ENCODE measurements at places on chromosomes 2 and 18. TPM values are rescaled to one million over a fixed set of nuclear protein-coding genes. Genes with fewer than 3 reads are reported as not detected.

DNA sequence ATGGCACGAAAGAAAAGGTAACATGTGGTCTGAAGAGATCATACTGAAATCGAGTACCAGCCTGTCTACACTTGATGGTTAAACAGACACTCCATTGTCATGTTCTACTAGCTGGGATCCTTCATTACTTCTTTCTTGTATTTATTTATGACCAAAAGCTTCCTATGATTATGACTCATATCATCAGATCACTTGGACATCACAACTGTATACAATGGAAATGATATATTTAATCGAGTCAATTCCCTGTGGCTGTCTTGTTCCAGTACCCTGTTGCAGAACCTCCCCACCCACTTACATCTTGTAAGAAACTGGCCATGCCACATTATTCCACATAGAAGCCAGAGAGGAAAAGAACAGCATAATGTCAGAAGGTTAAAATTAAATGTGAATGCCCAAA is 358.9 kb downstream of the ZEB2 start:
- H3K4me1 ChIP-seq: no peaks in the 10 kb centered on the region
- H3K36me3 ChIP-seq: no peaks in the 10 kb centered on the region

GRCh38 chr2:36812196-36812595 is 115.7 kb downstream of the VIT start:
- no peaks in the 10 kb centered on the region for H3K36me3 ChIP-seq
- no peak overlapping the region for H3K27ac ChIP-seq
- no peaks in the 10 kb centered on the region for H3K27me3 ChIP-seq
- H3K4me1 ChIP-seq: no peaks in the 10 kb centered on the region

DNA sequence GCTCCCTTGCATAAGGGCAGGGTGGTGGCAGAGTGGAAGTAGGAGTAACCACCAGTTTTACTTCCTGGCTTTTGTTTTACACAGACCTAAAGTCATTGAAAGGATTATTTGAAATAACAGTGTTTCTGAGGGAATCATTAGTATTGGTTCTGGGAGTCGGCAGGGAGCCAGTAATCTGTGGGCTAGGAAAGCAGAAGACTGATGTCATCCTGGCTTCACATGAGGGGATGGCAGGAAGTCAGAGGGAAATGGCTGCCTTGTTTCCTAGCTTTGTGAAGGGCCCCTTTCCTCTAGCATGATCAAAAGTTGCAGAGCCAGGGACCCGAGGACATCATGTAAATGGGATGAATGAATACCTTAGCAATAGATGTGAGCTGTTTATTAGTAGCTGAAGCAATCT is 792.6 kb downstream of the CPS1 start:
- H3K27me3 ChIP-seq: no peaks in the 10 kb centered on the region
- H3K4me3 ChIP-seq: no peak overlapping the region
- no peak overlapping the region for H3K27ac ChIP-seq
- DNase-seq: no peak
- H3K36me3 ChIP-seq: no peaks in the 10 kb centered on the region
- no peaks in the 10 kb centered on the region for H3K4me1 ChIP-seq

DNA sequence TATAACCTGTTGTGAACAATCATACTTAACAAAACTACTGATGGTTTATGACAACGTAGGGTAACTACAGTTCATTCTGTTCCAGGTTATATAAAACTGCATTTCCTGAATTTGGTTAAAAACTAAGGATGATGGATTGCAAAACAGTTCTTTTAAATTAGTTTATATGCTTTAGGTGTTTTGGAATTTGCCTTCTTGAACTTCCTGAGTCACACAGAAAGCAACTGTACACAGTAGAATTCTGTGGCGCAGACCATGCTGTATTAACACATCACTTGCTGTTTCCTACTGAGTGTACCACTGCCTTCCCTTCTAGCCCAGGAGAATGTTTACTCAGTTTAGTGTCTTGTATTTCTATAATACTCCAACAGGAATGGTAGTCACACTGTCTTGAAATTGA is 19.4 kb downstream of the ITGB1BP1 start:
- H3K4me1 ChIP-seq: no peaks in the 10 kb centered on the region
- H3K4me3 ChIP-seq: no peak overlapping the region
- no peak overlapping the region for H3K27ac ChIP-seq

GRCh38 chr2:121089166-121089510 is 195.9 kb downstream of the TFCP2L1 start:
- no peaks in the 10 kb centered on the region for H3K36me3 ChIP-seq
- no peak overlapping the region for H3K27ac ChIP-seq
- no peak for DNase-seq

GRCh38 chr2:200619279-200619678 is 33.5 kb downstream of the AOX1 start:
- no peaks in the 10 kb centered on the region for H3K27me3 ChIP-seq
- no peak overlapping the region for H3K27ac ChIP-seq
- no peak overlapping the region for H3K4me3 ChIP-seq
- no peaks in the 10 kb centered on the region for H3K4me1 ChIP-seq
- no peak for DNase-seq
- H3K36me3 ChIP-seq: no peaks in the 10 kb centered on the region

DNA sequence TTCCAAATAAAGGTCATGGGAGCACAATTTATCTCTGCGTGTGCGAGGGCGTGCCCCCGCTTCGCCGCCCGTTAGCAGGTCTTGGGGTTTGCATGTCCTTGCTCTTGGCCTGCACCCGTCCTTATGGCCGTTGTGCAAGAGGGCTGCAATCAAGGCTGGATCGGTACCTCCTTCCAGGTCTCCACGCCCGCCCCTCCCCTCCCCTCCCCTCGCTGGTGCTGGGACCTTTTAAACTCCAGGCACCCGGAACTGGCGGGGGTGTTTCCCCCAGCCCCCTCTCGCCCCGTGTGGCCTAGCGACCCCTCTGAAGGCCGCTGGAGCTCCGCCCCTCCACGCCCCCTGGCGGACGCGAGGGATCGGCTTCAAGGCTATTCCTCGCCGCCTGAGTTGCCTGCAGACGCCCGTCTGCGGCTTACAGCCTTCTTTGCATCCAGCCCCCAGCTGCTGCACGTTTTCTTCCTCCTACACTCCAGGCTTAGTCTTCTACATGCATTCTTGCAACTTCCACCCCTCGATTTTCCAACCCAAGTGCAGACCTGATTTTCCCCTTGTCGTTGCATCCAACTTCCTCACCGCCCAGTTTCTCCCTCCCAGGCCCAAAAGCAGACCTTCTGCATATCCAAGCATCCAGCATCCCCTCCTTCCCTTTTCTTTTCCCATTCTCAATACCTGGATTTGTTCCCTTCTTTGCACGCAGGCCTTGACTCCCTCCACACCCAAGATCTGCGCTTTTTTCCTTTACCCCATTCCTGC is 577 bp downstream of the IDH1 start:
- peak; percentile 84 for DNase-seq
- H3K36me3 ChIP-seq: peaks cover 7% of the 10 kb centered on the region
- H3K4me1 ChIP-seq: peaks cover 15% of the 10 kb centered on the region
- peak overlapping the region; percentile 76 for H3K27ac ChIP-seq
- peak overlapping the region; percentile 74 for H3K4me3 ChIP-seq

DNA sequence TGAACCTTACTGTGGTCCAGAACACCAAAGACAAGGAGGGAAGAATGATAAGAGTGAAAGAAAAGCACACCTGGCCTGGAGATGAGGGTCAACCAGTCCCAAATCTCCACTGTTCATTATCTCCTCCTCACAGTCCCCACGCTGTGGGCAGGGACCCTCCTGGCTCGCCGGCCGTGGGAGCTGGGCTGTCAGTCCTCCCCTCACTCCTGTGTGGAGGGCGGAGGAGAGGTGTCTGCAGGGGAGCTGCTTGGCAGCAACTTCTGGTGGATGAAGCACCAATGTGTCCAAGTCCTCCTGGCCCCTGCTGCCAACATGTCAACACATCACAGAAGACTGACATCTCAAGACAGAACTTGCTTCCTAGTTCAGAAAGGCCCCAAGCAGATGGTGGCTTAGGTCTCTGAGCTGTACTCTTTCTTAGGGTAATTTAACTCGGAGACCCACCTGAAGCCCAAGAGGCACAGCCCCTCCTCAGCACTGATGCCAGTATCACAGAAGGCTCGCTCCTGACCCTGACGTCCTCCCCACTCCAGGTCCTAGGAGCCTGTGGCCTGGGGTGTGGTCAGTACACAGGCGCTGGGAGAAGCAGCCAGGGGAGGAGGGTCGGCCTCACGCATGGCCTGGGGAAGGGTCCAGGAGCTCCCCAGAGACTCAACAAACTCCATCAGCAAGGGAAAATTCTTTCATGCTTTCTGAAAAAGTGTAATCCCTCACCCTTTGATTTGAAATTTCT is 54.5 kb downstream of the PARD6G start:
- no peak overlapping the region for H3K4me3 ChIP-seq
- H3K36me3 ChIP-seq: no peaks in the 10 kb centered on the region
- DNase-seq: no peak
- H3K27me3 ChIP-seq: no peaks in the 10 kb centered on the region

- H3K4me3 ChIP-seq: no peak overlapping the region
- H3K36me3 ChIP-seq: no peaks in the 10 kb centered on the region
- no peaks in the 10 kb centered on the region for H3K4me1 ChIP-seq
- H3K27ac ChIP-seq: peak overlapping the region; percentile 14
- no peak for DNase-seq
- no peaks in the 10 kb centered on the region for H3K27me3 ChIP-seq
Measured at GRCh38 chr2:33467413-33467812, 9.0 kb upstream of the RASGRP3 start.

Gene IFIH1
- 10.6 TPM for total RNA-seq

Gene LIPG
- total RNA-seq: not detected

Gene SCTR
- total RNA-seq: 0.44 TPM

Gene MAP4K4
- total RNA-seq: 126 TPM

Gene ANKRD23
- 4.8 TPM for total RNA-seq

Gene METTL5
- 69.8 TPM for total RNA-seq

Gene NCKAP5
- total RNA-seq: 5.2 TPM

Gene CHRND
- not detected for total RNA-seq
